NCI-H1436 (cell line): ENCODE measurements at places on chromosomes 6 and 20.

DNA sequence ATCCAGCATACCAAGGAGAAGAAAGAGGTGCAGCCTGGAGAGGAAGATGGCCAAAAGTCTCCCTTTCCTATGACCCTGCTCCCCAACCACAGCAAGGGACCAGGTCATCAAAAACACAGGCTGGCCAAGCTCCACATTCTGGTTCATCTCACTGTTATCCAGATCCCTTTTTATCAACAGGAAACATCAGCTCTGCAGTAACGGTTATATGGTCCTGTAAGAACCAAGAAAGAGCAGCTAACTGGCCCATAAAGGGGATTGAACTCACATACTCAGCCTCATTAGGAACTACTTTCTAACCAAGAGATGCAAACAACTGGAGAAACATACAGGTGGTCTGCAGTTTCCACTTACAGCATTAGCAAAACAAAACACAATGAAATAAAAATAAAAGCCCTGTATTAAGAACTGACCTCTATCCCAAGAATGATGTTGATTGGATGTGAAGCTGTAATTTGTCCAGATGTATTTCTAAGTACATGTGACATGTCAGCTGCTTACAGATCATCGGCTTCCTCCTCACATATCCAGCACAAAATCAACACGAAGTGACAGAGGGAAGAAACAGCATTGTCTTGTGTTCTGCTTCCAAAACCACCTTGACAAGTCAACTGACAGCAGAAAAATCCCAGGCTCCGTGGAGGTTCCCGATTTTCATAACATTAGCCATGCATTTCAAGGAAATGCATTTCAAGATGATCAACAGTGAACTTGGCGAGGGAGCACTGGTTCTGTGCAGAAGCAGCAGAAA is 557.2 kb upstream of the AGPAT4 start:
- DNase-seq, result no peak

- DNase-seq, result no peak
Observed at GRCh38 chr6:105384004-105384403, 18.9 kb downstream of the PREP start.

- DNase-seq, result no peak
Observed at GRCh38 chr6:144683216-144684070, 398.3 kb downstream of the UTRN start.

GRCh38 chr6:148085631-148086331 is 256.9 kb upstream of the SASH1 start:
- no peak for DNase-seq

GRCh38 chr6:169263836-169264608 is 10.4 kb upstream of the THBS2 start:
- no peak for DNase-seq

DNA sequence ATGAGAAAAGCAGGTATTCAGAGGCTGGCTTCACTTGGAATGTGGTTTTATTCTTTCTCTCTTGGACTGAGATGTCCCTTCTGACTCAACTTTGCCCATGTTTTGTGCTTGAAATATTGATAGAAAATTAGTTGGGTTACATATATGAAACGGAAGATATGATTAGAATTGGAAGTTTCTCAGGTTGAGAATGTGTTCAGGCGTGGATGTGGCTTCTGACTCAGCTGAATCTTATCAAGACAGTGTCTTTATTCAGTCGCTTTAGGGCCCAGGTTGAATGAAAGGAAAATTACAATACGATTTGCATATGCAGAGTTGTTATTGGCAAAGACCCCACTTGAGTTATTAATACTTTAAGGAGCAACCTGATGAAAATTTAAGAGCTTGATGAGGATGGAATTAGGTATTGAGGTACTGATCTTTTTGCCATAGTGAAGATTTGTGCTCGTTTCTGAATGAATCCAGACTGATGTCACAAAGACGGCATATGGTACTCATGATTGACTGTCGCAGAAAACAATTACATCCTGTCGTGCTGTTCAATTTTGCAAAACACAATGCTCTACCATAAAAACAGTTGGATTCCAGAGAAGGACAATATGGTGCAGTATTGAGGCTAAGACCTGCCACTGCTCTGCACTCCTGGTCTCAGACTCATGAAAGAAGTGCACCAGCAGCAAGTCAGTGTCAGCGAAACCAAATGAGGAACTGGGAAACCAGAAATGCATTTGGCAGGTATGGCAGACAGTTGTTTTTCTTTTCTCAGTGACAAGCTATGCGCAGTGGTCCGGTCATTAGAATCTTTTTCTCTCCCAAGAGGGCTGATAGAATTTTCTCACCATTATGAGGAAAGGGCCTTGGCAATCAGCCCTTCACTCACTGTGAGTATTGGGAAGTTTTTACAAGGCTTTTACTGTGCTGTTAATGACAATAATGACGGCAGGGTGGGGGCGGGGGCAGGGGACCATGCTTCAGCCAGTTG is 158.3 kb downstream of the DOK5 start:
- DNase-seq, result no peak
